ENCODE measurements at places on chromosomes 2 and 18. TPM values are rescaled to one million over a fixed set of nuclear protein-coding genes. Genes with fewer than 3 reads are reported as not detected.

- DNase-seq = no peak
Measured at GRCh38 chr2:201996006-201996405, 37.6 kb upstream of the FZD7 start.

GRCh38 chr2:146108993-146109392 lies 1589.1 kb upstream of the ZEB2 start:
- no peak for DNase-seq

- no peak for DNase-seq
Measured at GRCh38 chr2:211737282-211737681, 801.3 kb downstream of the ERBB4 start.

GRCh38 chr2:145687442-145688134 lies 1167.7 kb upstream of the ZEB2 start:
- no peak for DNase-seq

DNA sequence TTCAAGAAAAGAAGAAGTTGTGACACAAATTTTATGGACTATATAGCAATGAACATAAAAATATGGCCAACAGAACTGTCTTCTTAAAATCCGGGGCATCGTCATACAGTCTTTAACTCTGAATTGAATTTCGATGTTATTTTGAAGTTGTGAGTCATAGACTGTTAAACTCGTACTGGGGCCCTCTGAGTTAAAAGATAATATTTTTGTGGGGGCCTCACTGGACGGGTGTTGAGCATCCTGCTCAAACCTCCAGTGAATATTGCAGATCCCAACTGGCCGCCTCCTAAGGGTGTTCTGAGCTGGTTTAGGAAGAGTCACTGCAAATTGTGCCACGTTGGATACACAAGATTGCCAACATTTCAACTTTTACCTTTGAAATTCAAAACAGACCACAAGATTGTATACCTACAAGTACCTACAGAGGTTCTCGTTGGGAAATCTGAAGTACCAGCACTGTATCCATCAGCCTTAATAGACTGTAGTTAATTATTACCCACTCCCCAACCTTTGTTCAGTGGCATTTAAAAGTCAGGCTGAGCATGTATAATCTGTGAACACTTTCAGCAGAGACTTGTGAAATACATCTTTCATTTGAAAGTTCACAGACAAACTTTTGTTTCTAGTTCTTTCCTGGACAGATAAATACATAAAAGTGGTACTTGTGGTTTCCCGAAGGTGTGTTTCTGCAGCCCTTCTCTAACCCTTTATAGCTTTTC lies 27.8 kb downstream of the KLHL23 start:
- no peak for DNase-seq

DNA sequence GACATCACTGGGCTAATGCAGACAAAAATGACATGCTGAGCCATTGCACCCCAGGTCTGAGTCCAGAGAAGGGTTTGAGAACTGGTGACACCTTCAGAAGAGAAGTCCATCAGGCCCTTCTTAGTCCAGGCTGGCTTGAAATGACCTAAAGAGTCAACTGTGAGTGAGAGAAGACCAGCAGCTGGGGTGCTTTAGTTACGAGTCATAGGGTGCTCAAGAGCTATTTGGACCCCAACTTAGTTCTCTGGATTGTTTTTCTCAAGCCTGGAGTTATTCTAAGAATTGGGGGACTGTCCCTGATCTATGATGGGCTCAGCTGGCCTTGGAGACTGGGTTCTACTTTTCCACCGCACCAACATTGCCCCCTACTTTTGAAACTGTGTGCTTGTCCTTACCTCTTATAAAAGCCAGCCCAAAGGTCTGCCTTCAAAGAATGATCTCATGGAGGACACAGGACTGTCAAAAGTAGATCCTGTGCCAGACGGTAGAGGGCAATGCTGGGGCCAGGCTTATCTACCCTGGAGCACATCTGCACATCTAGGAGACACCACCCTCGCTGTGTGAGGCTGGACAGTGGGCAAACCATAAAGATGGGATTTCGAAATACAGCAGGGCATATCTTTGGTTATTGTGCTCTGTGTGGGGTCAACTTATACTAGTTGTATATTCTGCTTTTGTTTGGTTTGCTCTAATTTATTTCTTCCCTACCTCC lies 333.0 kb upstream of the SLC14A2 start:
- no peak for DNase-seq

GRCh38 chr2:39497082-39497801 lies 60.2 kb upstream of the MAP4K3 start:
- DNase-seq = no peak

DNA sequence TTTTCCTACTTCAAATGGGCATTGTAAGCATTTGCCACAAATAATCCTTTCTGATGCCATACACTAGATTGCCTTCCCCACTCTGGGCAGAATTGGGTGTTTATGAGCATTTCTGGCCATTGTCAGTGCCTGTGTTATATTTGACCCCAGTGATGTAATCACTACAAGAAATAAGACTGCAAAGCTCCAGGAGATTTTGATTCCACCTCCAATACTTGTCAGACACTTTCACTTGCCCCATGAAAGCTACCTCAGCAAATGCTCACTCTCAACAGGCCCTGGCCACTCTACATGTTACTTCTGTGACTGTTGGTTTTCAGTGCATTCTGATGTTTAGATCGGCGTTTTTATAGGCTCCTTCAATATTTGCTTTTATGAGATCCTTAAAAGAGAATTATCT lies 135.1 kb downstream of the GFPT1 start:
- DNase-seq = no peak

- no peak for DNase-seq
Measured at GRCh38 chr2:159095813-159096212, 127.4 kb downstream of the TANC1 start.

- DNase-seq = no peak
Measured at GRCh38 chr18:35171315-35171987, 69.4 kb upstream of the ZNF397 start.

- DNase-seq = no peak
Measured at GRCh38 chr2:238091436-238092060, 8.6 kb upstream of the ESPNL start.

GRCh38 chr2:120251880-120252224 lies 800 bp upstream of the RALB start:
- peak; percentile 65 for DNase-seq

Gene KIF5C
- total RNA-seq = 159 TPM

Gene CREG2
- 0.19 TPM for total RNA-seq

Gene CARF
- 37.9 TPM for total RNA-seq

Gene KDM3A
- total RNA-seq = 106 TPM

Gene TLX2
- total RNA-seq = 1.3 TPM

Gene PPP1R1C
- total RNA-seq = 16.4 TPM

Gene OTOS
- total RNA-seq = not detected

All from testis (tissue), 5 donors.